ENCODE measurements at places on chromosomes 11 and 22. TPM values are rescaled to one million over a fixed set of nuclear protein-coding genes. Genes with fewer than 3 reads are reported as not detected.

TNNT3 gene
- total RNA-seq: not detected

BAIAP2L2 gene
- total RNA-seq: 7.4 TPM

KCNQ1 gene
- 0.23 TPM for total RNA-seq

APOL6 gene
- 1.4 TPM for total RNA-seq

PSMA1 gene
- total RNA-seq: 178 TPM

TECTA gene
- 0.05 TPM for total RNA-seq

UBQLNL gene
- not detected for total RNA-seq

C22orf31 gene
- not detected for total RNA-seq

TRIM29 gene
- total RNA-seq: 19.4 TPM

PDE2A gene
- 2.3 TPM for total RNA-seq

OR51B4 gene
- not detected for total RNA-seq

MFRP gene
- not detected for total RNA-seq

LRRC10B gene
- 0.31 TPM for total RNA-seq

PATE2 gene
- total RNA-seq: not detected

BLID gene
- total RNA-seq: not detected

CELSR1 gene
- total RNA-seq: 28.0 TPM

SLCO2B1 gene
- 2.9 TPM for total RNA-seq

SLC1A2 gene
- 0.27 TPM for total RNA-seq

C1QTNF4 gene
- total RNA-seq: not detected

NRGN gene
- 9.7 TPM for total RNA-seq

WNT11 gene
- total RNA-seq: 1.7 TPM

GRK3 gene
- total RNA-seq: 3.1 TPM

CNGA4 gene
- not detected for total RNA-seq

SLC16A8 gene
- total RNA-seq: not detected

JAML gene
- not detected for total RNA-seq

DKK3 gene
- total RNA-seq: 19.3 TPM

TMA7B gene
- not detected for total RNA-seq

MS4A18 gene
- total RNA-seq: not detected

PLAAT3 gene
- total RNA-seq: 50.0 TPM

RBMXL2 gene
- not detected for total RNA-seq

TSSK2 gene
- total RNA-seq: not detected

UBQLN3 gene
- total RNA-seq: not detected

TMX2 gene
- total RNA-seq: 150 TPM

NXPE4 gene
- total RNA-seq: not detected

TOMM22 gene
- total RNA-seq: 73.4 TPM

DNHD1 gene
- total RNA-seq: 2.2 TPM

KRTAP5-9 gene
- total RNA-seq: not detected

MYO7A gene
- total RNA-seq: 1.3 TPM

GDPD4 gene
- total RNA-seq: not detected

OR51E2 gene
- total RNA-seq: not detected

Measured in A549 treated with Mapracorat at 1 μM for 4 hours (cell line).